Thyroid gland (tissue), 4 donors: ENCODE measurements at places on chromosomes 13 and 19.

GRCh38 chr13:90049989-90050671 lies 1297.4 kb upstream of the MIR17HG start:
- DNase-seq = no peak

DNA sequence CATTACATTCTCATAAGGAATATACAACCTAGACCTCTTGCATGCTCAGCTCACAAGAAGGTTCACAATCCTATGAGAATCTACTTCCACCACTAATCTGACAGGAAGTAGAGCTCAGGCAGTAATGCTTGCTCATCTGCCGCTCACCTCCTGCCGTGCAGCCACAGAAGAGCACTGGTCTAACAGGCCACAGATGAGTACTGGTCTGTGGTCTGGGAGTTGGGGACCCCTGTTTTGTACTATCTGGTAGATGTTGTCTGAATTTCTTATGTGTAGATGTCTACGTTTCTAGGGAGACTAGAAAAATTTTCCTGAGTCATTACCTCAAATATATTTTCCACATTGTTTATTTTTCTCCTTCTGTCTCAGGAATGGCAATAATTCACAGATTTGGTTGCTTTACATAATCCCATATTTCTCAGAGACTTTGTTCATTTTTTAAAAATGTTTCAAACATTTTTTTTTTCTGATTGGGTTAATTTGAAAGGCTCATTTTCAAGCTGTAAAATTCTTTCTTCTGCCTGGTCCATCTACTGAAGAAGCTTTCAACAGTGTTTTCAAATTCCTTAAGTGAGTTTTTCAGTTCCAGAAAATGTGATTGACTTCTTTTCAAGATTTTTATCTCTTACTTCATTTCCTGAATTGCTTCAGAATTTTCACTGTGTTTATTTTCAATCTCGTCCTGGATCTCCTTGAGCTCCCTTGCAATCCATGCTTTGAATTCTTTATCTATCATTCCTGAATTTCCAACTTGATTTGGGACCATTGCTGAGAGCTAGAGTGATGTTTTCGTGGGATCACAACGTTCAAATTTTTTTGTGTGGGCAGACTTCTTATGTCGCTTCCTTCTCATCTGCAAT lies 1322.2 kb downstream of the PCDH9 start:
- no peak for DNase-seq

- no peak for DNase-seq
Observed at GRCh38 chr13:22561581-22561980, 619.2 kb upstream of the SGCG start.

DNA sequence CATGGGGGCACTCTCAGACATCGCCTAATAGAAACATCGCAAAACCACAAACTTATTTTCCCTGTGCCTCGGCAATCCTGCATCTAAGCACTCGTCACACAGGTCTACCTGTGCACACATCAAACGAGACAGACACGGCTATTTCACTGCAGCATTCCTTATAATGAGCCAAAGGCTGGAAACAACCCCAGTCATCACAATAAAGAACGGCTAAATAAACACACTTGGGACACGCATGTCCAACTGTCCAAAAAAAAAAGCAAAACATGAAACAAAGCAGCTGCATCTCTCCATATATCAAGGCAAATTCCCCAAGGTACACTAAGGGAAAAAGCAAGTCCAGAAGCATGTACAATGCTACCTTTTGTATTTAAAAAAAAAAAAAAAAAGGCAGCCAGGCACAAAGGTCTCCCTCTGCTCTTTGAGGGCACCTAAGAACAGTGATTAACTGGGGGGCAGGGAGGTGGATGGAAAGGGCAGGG lies 27.2 kb upstream of the CCNP start:
- peak; percentile 47 for DNase-seq

DNA sequence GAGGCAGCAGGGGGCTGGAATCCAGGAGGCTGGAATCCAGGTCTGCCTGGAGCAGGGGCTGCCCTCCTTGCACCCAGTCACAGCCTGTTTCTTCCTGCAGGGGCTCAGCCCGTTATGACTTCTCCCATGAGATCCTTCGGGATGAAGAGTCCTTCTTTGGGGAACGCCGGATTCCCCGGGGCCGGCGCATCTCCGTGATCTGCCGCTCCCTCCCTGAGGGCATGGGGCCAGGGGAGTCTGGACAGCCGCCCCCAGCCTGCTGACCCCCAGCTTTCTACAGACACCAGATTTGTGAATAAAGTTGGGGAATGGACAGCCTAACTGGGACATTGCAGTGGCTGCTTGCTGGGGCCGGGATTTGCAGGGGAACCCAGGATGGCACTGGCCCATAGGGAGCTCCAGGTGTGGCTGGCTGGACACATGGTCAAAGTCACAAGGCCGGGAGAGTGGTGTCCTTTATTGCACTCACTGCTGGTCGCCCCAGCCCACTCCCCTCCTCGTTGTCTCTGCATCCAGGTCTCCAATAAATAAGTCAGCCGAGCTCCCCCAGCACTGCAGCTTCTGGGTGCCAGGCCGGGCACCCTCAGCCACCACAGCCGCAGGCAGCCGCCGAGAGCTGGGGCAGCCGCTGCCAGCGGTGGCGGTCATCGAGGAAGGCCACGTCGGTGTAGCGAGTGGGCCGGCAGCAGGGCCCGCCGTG lies 872 bp downstream of the PSPN start:
- DNase-seq = no peak

DNA sequence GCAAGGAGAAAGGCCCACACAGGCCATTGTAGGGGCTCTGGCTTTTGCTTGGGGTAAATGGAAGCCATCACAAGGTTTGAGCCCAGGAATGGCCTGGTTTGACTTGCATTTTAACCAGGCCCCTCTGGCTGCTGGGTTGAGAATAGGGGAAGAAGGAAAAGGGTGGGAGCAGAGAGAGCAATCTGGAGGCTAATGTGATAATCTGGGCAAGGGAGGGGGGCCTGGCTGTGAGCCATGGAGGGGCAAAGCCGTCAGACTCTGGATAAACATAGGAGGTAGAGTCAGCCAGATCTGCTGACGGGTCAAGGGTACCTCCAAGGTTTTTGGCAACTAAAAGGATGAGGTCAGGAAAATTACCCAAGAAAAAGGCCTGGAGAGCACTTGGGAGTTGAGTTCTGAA lies 41.6 kb downstream of the RFX2 start:
- no peak for DNase-seq

GRCh38 chr13:48578516-48579164 lies 45.8 kb upstream of the RCBTB2 start:
- DNase-seq = peak; percentile 18

DNA sequence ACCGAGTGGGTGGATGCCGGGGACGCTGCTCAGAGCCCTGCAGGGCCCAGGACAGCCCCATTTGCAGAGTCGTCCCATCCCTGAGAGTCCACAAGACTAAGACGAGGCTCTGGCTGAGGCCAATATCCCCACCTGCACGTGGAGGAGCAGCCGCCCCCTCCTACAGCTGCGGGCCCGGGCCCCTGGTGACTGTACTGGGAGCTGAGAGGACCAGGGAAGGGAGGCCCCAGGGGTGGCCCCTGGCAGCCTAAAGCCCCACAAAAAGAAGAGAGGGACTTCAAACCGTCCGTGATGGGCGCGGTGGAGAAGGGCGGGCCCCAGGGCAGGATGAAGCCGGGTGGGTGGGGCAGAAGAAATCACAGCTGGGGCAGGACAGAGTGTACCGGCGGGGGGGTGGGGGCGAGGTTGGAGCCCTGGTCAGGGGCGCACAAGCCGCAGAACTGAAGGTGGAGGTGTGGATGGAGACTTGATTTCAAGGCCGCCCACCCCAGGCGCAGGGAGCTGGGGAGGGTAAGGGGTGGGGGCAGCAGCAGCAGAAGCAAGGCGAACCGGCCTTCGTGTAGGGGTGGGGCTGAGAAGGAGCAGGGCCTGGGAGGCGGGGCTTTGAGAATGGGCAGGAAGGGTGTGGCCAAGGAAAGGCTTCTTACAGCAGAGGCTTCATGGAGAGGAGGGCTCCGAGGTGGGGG lies 12.9 kb downstream of the CFD start:
- no peak for DNase-seq

- no peak for DNase-seq
Observed at GRCh38 chr13:111099290-111099689, 15.8 kb upstream of the ARHGEF7 start.

- no peak for DNase-seq
Observed at GRCh38 chr13:27497563-27498230, 47.3 kb upstream of the MTIF3 start.

DNA sequence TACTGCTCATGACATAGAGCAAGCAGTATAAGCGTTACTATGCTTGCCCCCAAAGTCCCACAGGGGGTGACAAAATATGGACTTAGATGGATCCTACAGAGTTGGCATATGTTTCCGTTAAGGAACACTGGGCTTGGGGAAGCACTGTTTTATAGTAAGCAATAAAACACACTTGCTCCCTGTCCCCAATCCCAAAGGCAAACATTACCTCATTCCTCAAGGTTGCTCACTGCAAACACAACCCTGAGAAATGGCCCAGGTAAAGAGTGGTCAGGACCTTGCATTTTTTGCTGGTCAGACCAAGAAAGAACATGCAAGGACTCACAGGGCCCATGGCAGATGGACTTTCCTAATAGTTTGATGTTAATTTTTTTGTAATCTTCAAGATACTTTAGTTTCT lies 32.3 kb downstream of the UGGT2 start:
- no peak for DNase-seq

GRCh38 chr19:15255359-15255990 lies 23.2 kb upstream of the EPHX3 start:
- DNase-seq = no peak

GRCh38 chr13:39836038-39836437 lies 180.6 kb downstream of the COG6 start:
- no peak for DNase-seq

DNA sequence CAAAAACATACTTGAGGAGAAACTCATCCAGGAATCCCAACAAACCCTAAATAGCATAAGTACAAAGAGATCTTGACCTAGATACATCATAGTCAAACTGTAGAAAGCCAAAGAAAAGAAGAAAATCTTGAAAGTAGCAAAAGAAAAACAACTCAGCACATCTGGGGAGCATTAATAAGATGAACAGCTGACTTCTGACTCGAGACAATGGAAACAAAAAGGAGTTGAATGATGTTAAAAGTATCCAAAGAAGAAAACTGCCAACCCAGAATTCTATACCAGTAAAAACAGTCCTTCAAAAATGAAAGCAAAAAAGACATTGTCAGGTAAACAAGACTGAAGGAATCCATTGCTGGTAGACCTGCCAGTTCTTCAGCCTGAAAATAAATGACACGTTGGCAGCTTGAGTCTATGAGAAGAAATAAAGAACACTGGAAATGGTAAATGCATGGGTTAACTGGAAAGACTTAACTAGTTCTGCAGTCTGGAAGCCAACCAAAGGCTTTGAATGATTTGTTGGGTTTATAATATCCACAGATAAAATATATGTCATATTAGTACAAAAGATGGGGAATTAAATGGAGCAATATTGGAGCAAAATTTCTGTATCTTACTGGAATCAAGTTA lies 46.8 kb downstream of the TSSK6 start:
- DNase-seq = no peak

GRCh38 chr19:38819231-38819920 lies 6.6 kb upstream of the LGALS4 start:
- peak; percentile 44 for DNase-seq

- DNase-seq = no peak
Observed at GRCh38 chr19:17753976-17754375, 2.7 kb downstream of the FCHO1 start.

DNA sequence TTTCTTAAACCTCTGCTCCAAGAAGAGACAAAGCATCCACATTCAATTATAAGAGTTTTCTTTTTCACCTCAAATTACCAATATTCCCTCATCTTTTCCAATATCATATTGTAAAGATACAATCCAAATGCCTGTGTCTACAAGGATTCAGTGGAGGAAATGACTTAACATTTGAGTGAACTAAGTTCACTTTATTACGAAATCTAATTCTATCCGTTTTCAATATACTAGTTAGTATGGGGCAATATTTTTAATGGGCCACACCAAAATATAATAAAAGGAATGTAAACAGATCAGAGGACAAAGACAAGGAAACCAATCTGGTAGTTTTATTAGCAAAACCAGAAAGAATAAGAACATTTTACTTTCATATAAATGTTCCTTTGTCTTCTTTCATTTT lies 136.0 kb downstream of the DCLK1 start:
- no peak for DNase-seq

DNA sequence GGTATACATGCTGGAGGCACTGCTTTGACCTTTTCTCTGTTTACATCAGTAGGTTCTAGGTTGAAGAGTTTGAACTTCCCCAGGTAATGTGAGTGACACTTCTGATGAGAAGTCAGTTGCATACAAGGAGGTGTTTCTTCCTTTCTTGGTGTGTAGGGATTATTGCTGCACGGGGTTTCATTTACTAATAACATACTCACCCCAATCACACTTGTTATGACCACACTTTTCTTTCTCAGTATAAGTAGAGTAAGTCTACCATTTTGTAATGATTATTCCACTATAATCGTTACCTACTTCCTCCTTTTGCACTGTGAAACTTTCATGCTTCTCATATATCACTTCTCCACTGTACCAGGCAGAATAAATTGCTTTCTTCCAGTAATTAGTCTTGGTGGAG lies 138.0 kb downstream of the TNFSF13B start:
- DNase-seq = no peak

DNA sequence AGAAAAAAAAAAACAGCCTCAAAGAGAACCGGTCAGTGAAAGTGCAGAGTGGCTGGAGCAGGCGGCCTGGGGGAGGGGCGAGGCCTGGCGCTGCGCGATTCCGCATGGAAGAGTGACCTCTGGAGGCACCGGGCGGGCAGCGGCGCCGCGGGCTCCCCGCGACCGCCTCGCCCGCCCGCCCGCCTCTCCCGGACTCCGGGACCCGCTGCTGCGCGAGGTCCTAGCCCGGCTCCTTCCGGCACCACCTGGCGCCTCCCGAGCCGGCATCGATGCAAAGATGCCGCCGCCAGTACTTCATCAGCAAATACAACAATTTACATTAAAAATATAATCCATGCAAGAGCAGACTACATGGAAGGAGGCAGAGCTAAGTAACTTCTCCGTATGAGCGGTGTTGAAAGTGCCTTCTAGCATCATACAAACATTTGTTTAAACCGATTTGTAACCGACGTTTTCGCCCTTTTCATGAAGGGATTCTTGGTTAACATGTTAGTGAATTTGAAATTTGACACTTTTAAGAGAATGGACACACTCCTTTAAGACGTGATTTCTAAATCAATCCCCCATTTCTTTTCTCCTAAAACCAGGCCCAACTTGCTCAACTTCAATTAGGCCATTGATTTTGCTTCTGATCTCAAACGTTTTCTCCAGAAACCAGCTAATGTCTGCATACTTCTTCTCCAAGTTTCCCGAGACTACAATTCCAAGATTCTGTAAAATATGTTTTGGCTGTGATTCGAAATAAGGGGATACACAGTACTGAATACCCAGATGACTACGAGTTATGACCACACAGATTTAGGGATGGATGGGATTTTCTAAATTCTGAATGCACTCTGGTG lies 2.1 kb downstream of the EFNB2 start:
- DNase-seq = peak; percentile 86
